Hematopoietic multipotent progenitor cell treated with erythropoietin and hydrocortisone succinate and interleukin-3 and kit ligand, for 4 days (in vitro differentiated cells): ENCODE measurements at places on chromosomes 3 and 15.

DNA sequence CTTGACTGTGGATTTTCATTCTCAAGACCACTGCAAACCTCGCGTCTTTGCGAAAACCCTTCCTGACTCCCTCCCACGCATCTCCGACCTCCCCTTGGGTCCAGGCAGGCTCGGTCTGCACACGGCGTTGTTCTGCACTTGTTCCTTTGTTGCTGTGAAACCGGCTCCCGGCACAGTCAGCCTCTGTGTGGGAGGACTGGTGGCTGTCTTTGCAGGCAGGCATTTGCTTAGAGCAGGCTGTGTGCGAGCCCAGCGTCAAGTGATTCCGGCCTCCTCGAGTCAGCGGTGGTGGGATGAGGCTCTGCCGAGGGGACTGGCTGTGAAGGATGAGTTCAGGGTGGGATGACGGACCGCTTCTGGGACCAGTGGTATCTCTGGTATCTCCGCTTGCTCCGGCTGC is 102.6 kb upstream of the ROPN1 start:
- DNase-seq = no peak

- no peak for DNase-seq
These were observed 31.5 kb downstream of the TM2D3 start for GRCh38 chr15:101620671-101621070.

DNA sequence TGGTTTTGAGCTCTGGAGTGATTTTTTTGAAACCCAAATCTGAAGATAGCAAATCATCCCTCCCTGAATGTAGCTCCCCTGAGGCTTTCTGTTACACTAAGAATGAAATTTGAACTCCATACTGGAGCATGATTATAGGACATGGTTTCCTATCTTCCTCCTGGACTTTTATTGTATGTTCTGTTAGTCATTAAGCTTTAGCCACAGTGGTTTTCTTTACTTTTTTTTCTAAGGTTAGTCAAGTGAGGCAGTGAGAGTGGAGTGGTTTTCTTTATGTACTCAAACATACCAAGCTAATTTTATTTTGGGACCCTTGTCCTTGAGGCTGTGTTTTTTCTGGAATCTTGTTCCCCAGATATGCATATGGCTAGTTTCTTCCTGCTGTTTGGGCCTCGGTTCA is 55.2 kb upstream of the FRMD4B start:
- DNase-seq = no peak

DNA sequence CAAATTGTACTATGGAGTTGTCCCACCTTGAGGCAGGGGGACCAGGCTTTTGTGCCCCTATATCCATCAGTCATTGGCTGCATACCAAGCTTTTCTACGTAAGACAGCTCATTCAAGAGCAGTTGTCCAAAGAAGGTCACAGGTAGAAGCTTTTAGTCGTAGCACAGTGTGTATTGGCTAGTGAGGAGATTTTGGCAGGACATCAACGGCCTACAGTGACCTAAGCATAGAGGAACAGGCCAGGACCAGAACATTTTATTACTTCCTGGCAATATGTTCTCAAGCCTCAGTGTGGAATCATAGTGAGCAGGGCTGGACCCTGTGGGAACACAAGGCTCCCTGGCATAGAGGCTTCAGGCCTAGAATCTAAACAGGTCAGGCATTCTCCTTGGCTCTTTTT is 105.4 kb upstream of the ANKRD28 start:
- no peak for DNase-seq

DNA sequence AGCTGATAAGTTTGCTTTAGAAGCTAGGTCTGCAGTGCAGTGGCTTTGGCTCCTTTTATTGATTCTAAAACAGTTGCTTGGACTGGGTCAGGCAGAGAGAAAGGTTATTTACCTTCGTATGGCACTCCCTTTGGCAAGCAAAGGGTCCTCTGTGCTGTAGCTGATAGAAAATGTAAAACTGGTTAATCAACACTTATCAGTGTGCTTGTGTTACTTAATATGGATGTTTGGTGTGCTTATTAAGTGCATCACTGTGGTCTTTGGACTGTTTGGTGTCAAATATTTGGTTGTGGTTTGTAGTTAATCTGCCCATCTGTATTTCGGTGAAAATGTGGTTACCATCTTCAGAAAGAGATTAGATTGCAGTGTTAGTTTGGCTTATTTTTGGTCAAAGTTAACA is 16.0 kb downstream of the UBE2E2 start:
- peak; percentile 13 for DNase-seq

- DNase-seq = no peak
These were observed 61.8 kb downstream of the SCN5A start for GRCh38 chr3:38587548-38588131.

GRCh38 chr3:15794303-15794771 is 3.4 kb downstream of the ANKRD28 start:
- peak; percentile 76 for DNase-seq

GRCh38 chr3:143476965-143477640 is 357.5 kb downstream of the CHST2 start:
- no peak for DNase-seq

- DNase-seq = no peak
These were observed 927.6 kb downstream of the FHIT start for GRCh38 chr3:60323651-60324050.

DNA sequence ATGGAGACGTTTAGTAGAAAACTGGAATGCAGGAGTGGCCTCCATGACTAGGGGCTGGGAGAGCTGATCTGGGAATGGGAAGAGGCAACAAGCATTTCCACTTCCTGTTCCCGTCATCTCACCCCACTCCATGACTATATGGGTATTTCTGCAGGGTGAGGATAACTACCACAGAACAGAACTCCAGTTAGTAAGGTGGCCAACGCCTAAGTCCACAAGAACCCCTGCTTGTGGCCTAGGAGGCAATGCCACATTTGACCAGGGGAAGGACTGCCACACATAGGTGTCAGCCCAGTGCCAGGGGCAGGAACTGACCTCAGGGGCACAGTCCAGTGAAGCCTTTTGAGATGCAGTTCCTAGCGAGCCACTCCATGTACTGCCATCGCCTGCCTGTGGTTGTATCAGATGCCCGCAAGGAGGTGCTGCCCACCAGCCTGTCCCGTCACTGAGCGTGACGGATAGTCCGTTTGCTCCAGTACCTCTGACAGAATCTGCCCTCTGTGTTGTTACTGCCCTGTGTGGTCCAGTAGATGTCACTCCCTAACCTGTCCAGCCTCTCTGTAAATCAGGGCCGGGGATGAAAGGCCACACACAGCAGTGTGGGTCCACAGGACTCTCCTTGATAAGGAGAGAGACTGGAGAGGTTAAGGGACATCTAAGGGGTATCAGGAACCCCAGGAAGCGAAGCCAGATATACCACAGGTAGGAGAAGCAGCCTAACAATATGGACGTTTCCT is 3.5 kb upstream of the MTFMT start:
- DNase-seq = peak; percentile 88

- DNase-seq = peak; percentile 71
These were observed 41.0 kb downstream of the BHLHE40 start for GRCh38 chr3:5020242-5020722.

DNA sequence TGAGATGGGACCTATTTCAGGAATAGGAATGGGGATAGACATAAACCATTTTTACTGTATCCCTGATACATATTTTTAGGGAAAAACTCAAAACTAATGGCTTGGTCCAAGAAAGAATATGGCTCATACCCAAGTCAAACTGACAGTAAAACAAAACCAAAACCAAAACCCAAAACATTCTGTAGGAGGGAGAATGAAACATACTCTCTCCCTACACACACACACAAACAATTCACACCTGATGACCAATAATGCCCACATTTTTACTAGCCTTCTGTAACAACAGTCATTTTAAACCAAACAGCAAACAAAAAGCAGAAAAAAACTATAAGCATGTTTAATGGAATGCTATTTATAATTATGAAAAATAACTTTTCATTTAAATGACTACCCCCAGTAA is 74.9 kb downstream of the NBEAL2 start:
- no peak for DNase-seq

DNA sequence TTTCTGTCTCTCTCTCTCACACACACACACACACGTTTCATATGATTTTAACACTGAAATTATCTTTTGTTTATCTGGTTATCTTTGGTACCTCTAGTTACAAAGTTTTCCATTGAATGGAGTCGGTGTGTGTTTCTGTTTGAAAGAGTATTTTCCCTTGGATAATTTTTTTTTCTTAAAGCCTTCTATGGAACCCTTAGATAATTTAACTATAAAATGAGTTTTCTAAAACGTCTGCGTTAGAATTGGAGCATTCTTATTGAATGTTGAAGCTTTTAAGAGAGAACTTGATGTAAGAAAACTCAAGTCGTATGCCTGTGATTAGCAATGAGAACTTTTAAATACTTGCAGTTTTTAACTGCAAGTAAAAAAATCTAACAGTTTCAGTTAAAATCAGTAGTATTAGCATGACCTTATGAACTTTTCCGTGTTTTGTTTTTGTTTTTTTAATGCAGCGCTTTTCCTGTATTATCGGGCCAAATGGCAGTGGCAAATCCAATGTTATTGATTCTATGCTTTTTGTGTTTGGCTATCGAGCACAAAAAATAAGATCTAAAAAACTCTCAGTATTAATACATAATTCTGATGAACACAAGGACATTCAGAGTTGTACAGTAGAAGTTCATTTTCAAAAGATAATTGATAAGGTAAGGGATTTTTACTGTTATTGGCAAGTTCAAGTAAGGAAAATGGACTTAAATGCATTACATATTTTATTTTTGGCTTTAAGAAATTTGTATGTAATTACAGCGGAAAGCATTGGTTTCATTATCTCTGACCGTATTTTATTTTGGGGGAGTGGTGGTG is 3.0 kb downstream of the SMC4 start:
- DNase-seq = no peak

- no peak for DNase-seq
These were observed 139.5 kb downstream of the LRIG1 start for GRCh38 chr3:66361356-66361755.

DNA sequence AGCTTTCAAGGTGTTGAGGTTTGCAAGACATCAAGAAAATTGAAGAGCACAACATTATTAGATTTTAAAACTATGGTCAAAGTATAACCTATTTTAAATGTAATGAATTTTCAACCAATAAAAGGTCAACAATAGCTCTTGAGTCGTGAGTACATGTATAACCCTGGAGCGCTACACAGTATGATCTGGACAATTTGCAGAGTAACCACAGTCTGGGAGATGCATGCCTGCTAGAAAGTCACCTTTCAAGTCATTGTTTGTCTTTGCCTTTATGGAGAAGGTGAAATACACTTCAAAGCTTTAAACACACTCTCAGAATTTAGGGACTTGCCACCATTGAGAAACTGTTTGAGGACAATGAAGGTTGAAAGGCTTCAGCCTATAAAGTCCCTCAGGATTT is 112.6 kb upstream of the ALCAM start:
- no peak for DNase-seq

DNA sequence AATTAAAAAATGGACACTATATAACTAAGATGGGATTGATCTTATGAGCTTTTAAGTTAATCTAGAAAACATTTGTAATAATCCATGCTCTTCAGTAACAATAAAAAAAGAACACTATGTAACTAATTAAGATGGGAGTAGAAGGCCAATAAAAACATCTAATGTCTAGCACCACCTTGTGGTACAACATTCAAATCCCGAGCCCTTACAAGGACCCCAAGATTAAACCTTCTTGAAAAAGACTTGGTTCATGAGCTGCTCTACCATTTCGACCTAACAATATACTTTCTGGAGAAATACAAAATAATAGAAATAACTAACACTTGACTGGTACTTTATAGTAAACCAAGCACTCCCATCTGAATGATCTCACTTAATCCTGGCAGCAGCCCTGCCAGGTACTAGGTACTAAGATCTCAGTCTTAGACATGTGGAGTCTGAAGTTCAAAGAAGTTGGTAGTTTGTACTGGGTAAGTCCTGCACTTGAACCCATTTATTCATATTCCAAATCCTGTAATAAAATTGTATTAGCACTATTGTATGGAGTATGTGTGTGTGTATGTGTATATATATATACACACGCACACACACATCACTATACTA is 21.8 kb downstream of the METTL6 start:
- DNase-seq = peak; percentile 86

- no peak for DNase-seq
These were observed 219.9 kb downstream of the NFKBIZ start for GRCh38 chr3:102069211-102069662.

DNA sequence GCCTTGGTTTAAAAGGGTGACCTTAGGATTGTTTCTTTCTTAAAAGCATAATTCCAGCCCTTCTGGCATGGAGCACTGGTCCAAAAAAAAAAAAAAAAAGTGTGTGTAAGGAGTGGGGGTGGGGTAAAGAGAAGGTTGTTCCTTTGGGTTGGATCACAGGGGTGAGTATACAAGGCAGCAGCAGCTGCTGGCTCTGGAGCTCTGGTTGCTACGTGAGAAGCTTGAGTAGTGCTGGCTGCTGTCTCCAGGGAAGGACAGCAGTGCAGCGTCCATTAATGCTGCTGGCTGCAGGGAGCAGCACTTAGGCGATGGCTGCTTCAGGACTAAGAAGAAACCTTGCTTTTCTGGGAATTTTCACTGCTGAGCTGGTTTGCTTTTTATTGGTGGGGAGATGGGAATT is 2.3 kb downstream of the SETD5 start:
- DNase-seq = peak; percentile 76

- DNase-seq = no peak
These were observed 19.1 kb downstream of the DNAJB8 start for GRCh38 chr3:128447561-128448013.

DNA sequence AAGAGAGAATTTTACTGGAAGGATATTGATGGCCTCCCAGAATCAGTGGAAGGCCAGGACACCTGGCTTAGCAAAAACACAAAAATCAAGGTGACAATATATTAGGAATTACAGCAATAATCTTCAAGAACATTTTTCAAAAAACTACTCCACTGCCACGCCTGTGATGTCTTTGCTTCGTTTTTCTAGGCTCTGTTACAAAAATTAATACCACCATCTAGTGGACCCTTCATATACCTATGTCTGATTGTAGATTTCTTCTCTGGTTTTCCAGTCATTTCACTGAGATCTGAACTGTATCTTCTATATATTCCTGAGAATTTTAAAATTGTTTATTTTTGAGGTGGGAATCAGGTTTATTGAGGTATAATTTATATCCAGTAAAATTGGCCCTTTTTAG is 5.6 kb upstream of the SLC33A1 start:
- peak; percentile 72 for DNase-seq

DNA sequence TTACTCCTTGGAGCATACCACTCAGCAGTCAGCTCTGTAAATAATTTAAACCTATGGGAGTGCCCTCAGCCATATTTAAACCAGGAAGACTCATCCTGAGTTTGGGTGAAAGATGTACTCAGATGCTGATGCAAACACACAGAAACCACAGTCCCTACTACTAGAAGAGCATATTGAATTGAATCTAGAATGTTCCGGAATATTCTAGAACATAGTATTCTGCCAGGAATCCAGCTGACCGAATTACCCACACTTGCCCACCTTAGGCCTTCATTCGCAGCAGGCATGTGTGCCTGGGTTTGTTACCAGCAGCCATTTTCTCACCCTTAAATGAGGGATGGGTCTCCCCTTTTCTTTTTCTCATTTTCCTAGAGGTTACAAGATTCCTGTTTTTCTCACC is 202.4 kb upstream of the ICE2 start:
- no peak for DNase-seq

DNA sequence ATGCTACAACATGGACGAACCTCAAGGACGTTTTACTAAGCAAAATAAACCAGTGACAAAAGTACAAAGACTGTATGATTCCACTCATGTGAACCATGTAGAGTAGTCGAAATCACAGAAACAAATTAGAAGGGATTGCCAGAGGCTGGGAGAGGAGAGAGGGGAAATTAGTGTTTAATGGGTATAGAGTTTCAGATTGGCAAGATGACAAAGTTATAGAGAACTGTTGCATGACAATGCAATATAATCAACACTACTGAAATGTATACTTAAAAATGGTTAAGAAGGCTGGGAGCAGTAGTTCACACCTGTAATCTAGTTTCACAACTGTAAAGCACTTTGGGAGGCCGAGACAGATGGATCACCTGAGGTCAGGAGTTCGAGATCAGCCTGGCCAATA is 36.9 kb downstream of the PLS1 start:
- DNase-seq = no peak
